ENCODE measurements at places on chromosomes 11 and 22.

- no peak for ATAC-seq
Observed at GRCh38 chr11:82810326-82810725, 76.7 kb upstream of the FAM181B start.

- no peak for ATAC-seq
Observed at GRCh38 chr11:8532475-8532874, 61.6 kb downstream of the STK33 start.

GRCh38 chr22:20180640-20181039, 29.8 kb upstream of the CCDC188 start:
- no peak for ATAC-seq

GRCh38 chr22:26327306-26327705, 101.8 kb upstream of the ASPHD2 start:
- ATAC-seq = no peak

- no peak for ATAC-seq
Observed at GRCh38 chr11:134272381-134273316, 3.5 kb upstream of the GLB1L3 start.

DNA sequence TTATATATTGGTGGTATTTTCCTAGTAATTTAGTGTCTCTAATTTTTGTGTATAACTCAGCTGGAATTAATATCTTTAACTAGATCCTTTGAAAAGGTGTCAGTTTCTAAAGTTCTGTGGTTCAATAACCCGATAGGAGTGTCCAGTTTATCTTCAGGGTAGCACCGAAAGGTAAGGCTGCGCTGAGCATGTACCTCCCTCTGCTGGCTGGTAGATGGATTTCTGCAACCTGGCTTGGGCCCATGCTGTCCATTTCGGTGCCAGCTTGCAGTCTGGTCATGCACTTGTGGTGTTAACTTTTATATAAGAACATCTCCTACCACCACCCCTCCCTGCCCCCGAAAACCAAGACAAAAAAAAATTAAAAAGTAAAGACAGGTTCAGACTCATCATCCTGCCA, 24.7 kb downstream of the EXT2 start:
- peak; percentile 65 for ATAC-seq

- no peak for ATAC-seq
Observed at GRCh38 chr22:20853236-20853660, 5.4 kb downstream of the PI4KA start.

- ATAC-seq = peak; percentile 85
Observed at GRCh38 chr22:27212617-27213177, 555.3 kb downstream of the MIAT start.

DNA sequence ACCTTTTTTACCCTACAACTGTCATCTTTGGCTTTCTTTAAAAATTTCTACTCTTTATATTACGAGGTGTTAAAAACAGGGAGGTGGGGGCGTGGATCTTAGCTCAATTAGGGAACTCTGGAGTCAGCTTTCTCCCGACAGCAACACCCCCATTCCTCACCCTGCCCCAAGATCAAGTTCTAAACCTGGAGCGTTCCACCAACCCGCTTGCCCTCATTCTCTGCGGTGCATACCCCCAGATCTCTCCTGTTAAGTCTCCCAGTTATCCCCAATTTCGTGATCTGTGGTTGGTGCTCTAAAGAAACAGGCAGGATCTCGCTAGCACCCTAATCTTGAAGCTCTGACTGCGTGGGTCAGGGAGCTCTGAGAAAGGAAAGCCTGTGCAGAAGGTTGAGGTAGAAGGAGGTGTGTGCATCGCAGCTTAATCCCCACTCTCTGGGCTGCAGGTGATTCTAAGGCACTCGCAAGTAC, 177.3 kb upstream of the NTM start:
- no peak for ATAC-seq

- no peak for ATAC-seq
Observed at GRCh38 chr11:15141381-15141780, 26.7 kb downstream of the INSC start.

GRCh38 chr11:120750647-120751549, 239.3 kb downstream of the GRIK4 start:
- no peak for ATAC-seq

DNA sequence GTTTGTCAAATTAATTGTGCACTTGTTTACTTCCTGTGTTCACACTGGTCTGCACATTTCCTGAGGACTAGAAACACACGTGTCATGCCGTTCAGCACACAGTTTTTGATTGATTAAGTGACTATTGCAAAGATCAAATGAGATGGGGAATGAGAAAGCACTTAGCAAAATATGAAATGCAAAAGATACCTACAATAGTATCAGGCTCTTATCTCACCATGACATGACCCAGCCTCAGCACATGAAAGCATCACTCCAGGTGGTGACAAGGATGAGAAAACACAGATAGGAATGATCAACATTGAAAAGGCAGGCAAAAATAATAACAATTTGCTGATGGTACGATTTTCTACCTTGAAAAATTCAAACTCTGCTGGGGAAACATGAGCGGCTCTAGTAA, 42.1 kb upstream of the TP53I11 start:
- ATAC-seq = no peak

- no peak for ATAC-seq
Observed at GRCh38 chr11:73048446-73048845, 93.7 kb downstream of the FCHSD2 start.

DNA sequence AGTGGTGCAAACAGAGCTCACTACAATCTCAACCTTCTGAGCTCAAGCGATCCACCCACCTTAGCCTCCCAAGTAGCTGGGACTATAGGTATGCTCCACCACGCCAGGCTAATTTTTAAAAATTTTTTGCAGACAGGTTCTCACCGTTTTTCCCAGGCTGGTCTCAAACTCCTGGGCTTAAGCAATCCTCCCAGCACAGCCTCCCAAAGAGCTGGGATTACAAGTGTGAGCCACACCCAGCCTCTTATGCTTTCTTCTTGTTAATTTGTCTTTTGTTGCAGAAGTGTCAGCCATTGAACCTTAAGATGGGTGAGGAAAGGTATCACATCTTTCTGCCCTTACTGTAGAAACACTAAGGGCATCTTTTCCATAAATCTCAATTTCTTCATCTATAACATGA, 34.9 kb downstream of the DENND5A start:
- no peak for ATAC-seq

DNA sequence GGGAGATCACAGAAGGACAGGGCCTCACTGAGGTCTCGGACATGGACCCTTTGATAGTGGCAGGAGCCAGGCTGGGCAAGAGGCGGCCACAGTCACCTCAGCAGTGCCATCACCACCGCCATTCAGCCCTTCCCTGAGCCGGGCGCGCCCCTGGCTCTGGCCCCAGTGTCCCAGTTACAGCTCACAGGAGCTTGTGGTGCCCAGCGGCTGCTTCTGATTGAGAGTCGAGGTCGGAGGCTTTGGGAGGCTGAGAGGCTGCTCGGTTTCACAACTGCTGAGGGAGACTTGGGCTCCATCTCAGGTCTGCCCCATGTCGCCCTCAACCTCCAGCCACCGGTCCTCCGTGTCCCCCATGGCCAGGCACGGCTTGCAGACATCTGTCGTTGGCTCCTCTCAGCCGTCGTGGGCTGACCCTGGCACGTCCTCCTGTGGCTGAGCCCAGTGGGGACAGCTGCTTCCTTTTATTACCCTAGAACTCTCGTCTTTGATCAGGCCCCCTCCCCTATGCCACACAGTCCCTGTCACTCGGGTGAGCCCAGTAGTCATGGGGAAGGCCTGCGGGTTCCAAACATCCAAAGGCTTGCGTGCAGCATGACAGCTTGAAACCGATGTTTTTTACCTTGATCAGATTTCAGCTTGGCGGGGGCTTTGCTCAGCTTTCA, 28.4 kb upstream of the PPP6R3 start:
- no peak for ATAC-seq

- ATAC-seq = no peak
Observed at GRCh38 chr11:1006762-1007161, 29.8 kb downstream of the MUC6 start.

DNA sequence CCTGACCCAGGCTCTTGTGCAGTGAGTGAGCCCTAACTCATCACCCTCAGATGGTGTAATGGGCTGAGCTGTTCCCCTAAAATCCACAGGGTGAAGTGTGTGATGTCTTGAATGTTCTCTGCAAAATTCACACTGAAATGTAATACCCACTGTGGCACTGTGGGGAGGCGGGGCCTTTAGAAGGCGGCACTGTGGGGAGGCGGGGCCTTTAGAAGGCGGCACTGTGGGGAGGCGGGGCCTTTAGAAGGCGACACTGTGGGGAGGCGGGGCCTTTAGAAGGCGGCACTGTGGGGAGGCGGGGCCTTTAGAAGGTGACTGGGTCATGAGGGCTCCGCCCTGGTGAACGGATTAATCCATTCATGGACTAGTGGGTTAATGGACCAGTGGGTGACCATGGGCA, 33.0 kb downstream of the CHID1 start:
- peak; percentile 64 for ATAC-seq

- no peak for ATAC-seq
Observed at GRCh38 chr11:121456151-121456550, 3.4 kb upstream of the SORL1-AS1 start.

DNA sequence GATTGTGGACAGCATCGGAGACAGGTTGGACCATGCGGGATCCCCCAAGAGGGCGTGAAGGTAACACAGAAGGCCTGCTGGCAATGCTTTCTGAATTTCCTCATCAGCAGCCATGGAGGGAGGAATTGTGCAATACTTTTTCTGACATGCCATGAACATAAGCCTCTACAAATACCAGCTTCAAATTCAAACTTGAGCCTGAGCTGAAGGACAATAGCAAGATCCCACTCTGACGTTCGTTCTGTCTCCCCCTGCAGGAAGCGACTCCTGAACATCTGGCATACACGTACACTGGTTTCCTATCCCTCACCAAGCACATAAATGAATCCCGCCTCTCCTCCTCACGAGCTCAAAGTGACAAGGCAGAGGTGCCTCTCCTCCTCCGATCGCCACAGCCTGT, 312.2 kb downstream of the BRD1 start:
- ATAC-seq = no peak

GRCh38 chr11:117945047-117945810, 16.0 kb upstream of the TMPRSS13 start:
- no peak for ATAC-seq

DNA sequence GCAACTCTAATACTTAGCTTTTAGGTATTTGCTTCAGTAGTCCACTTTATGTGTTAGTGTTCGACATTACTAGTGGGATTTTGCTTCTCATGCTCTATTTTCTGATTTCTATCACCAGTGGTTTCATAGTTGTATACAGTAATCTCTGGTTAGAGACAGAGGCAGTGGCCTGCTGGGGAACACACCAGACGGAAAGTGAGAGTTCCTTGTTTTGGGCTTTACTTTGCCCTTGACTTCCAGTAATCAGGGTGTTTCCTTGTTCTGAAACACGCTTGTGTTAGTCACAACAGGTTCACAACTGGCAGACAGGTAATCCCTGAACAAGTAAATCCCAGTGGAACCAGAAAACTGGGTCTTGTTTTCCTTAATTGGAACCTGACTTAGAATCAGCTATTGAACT, 56.0 kb downstream of the PACS1 start:
- ATAC-seq = no peak

GRCh38 chr11:125941619-125942611, 3.9 kb upstream of the VSIG10L2 start:
- ATAC-seq = peak; percentile 84

GRCh38 chr22:47773635-47774034, 1011.2 kb downstream of the TBC1D22A start:
- no peak for ATAC-seq

DNA sequence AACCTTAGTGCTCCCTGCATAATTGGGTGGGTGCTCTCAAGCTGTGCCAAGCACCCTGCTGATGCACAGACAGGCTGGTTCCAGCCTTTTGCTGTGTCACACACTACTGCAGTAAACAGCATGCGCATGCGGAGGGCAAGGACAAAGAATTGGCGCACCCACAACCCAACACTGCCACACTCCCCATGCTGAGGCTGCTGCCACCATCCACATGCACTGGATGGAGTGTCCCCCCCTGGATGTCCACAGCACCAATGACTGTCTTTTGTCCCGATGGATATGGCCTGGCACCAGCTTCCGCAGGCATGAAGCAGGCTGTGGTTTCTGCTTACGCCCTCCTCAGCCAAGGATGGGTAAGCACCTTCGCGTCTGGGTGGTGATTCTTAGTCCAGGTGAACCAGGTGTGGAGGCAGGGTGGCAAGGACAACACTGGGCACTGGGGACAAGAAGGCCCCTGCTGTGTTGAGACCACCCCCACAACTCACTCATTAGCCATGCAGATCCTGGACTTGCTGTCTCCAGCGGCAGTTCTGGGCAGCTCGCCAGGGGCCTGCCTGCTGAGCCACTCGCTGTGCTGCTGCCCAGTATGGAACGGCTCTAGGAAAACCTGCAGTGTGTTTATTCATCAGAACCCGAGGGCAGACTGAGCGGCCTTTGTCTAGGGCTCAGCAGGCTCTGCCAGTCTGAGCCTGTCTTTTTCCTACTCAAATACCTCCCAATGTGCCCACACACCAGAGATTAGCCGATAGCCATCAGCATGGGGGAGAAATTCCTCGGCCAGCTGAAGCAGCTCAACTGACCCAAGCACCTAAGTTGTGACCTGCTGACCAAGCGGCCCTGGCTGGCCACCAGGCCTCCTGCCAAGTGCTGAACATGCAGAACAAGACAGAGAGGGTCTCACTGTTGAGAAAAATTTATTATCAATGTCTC, 8.2 kb upstream of the NAP1L4 start:
- ATAC-seq = peak; percentile 91

GRCh38 chr11:111423250-111423615, 44.2 kb upstream of the POU2AF1 start:
- ATAC-seq = peak; percentile 29

- ATAC-seq = peak; percentile 11
Observed at GRCh38 chr11:123062892-123063825, 1.2 kb upstream of the HSPA8 start.

DNA sequence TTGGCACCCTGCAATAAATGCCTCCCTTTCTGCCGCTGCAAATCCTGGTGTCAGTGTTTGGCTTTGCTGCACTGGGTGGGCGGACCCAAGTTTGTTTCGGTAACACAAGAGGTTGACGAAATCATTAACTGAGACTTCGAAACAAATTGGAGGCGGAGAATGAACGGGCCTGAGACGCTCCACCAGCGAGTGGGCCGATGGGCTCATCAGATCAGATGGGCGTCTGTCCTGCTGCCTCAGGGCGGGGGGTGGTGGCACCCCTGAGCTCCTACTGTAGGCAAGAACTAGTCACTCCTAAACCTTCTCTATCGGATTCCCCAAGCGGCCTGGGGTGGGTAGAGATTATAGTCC, 918 bp upstream of the CAPN5 start:
- ATAC-seq = no peak

DNA sequence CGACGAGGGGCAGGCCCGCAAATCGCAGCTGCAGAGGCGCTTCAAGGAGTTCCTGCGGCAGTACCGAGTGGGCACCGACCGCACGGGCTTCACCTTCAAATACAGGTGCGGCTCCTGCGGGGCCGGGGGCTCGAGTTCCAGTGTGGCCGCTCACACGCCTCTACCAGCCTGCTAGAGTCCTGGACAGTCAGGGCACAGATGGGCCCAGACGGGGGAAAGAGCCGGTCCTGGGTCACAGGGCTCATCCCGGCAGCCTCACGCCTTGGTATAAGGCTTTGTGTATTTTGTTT, 506 bp downstream of the MCM5 start:
- peak; percentile 34 for ATAC-seq

- ATAC-seq = no peak
Observed at GRCh38 chr11:66109294-66109693, 39.2 kb downstream of the PACS1 start.

Data from SK-N-SH treated with all-trans-retinoic acid at 6 μM for 48 hours (cell line).